ENCODE measurements at places on chromosomes 7 and 10.

DNA sequence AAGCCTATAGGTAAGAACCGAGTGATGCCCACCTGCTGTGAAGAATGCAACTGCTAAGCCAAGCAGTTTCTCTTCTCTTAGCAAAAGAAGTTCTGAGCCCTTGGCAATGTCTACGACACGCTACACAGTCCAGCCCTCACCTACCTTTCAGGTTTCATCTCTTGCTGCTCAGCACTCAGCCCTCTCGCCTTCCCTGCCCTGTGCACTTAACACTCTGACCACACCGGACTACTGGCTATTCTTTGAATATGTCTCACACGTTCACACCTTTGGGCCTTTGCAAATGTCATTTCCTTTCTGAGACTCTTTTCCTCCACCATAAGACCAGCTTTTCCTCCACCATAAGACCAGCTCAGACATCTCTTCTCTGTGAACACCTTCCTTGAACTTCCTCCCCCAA lies 67.0 kb upstream of the ITGB1 start:
- DNase-seq: no peak

- DNase-seq: no peak
Measured at GRCh38 chr10:124364674-124365073, 54.0 kb downstream of the OAT start.

- peak; percentile 55 for DNase-seq
Measured at GRCh38 chr7:69597278-69598076, 798 bp upstream of the AUTS2 start.

GRCh38 chr10:74103560-74104258 lies 46.9 kb downstream of the AP3M1 start:
- no peak for DNase-seq

GRCh38 chr10:80545258-80545881 lies 7.7 kb downstream of the SH2D4B start:
- DNase-seq: no peak

DNA sequence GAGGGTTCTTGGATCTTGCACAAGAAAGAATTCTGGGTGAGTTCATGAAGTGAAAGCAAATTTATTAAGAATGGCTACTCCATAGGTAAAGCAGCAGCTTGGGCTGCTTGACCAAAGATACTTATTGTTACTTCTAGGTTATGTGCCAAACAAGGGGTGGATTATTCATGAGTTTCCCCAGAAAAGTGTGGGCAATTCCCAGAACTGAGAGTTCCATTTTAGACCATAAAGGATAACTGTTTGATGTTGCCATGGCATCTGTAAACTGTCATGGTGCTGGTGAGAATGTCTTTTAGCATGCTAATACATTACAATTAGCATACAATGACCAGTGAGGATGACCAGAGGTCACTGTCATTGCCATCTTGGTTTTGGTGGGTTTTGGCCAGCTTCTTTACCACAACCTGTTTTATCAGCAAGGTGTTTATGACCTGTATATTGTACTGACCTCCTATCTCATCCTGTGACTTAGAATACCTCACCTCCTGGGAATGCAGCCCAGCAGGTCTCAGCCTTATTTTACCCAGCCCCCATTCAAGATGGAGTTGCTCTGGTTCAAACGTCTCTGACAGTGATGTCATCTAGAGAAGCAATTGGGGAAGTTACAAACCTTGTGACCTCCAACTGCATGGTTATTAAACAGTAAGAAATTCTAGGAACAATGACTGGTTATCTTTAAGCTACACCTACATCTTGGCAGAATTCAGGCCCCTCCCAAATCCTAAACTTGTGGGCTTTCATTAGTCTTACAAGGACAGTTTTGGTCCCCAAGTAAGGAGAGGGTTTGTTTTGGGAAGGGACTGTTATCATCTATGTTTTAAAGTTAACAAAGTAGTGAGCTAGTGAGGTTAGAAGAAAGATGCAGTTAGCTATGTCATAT lies 48.0 kb upstream of the INHBA start:
- no peak for DNase-seq

DNA sequence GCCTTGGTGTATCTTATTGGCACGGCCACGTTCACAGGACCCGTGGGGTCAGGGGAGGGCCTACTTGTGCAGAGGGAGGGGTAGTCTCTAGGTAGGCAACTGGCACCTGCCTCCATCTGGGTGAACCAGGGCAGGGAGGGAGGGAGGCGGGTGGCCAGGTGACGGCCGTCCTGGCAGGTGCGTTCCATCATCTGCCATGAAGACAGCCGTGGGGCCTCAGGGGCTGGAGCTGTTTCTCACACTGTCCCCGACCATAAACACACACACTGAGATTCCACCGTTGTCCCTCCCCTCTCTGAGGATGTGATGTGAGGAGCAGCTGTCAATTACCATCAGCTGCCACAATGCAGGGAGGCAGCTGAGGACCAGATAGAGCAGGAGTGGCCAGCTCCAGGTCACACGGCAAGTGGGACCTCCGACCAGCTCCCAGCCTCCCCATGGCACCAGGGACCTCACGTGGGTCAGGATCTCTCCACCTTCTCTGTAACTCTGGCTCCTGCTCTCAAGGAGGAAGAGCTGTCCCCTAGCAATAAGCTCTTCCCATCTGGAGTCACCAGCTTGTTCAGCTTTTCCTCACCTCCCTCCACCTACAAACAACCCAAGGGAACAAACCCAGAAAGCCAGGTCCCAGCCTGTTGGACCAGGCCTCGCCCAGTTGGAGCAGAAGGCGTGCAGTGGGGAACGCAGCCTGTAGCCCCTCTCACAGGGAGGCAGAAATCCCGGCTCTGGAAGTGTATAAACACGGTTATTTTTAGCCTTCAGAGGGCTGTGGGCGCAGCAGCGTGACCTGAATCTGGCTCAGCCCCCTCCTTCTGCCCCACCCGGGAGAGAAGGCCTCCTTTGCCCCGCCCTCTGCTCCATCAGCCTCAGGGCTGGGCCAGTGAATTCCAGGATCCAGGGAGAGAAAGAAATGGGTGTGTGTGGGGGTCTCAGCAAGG lies 33.1 kb downstream of the ZMIZ1 start:
- no peak for DNase-seq

DNA sequence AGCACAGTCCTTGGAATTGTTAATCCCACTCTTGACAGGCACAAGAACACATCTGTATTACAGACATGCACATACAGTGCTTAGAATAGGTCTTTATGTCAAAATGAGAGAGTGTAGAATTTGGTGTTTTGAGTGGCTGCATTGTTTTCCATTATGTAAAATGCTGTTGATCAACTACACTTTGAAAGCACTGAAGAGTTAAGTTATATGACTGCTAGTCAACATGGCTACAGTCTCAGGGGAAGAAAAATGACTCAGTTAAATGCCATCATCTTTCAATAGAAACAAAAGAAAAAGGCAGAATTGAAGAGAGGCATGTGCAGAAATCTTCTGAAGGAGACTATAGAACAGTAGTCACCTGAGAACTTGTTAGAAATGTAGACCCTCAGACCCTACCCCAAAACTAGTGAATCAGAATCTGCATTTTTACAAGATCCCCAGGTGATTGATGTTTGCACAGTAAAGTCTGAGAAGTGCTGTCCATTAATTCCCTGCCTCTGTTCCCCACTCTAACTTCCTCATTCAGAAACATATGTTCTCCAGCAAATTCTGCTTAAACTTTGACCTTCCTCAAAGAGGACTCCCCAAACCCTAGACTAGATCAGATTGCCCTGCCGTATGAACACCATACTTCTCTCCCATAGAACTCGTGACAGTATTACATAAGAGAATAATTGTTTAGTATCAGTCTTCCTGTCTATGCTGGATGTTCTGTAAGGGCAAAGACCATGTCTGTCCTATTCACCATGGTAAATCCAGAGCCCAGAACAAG lies 16.0 kb downstream of the SND1 start:
- DNase-seq: no peak

DNA sequence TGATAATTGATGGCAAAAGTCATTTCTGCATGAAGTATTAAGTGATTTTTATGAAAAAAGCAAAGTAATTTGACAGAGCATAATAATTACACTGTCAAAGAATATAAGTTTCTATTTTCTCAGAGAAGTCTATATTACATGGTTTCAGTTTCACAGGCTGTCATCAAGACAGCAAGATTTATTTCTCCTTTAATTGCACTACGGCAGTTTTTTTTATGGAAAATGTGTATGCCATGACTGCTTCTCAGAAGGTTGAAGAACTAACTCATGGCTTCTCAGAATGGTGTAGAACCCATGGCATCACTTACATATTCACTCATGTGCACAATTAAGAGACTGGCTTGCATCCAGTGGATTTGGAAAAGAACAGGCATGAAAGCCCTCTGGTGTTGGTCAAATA lies 870.3 kb upstream of the SORCS1 start:
- DNase-seq: no peak

DNA sequence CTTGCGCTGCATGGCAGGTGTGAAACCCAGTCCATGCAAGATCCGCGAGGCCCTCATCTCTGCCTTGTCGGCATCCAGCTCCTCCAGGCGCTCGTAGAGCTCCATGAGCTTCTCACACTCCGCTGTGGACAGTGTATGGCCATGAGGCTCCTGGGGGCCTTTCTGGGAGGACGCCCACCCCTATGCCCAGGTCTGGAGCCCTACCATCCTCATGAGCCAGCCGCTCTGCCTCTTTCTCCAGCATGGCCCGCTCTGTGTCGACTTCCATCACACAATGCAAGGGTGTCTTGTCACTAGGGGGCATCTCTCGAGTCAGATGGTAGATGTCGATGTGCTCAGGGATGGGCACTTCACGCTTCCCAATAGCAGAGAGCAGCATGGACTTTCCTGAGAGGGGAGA lies 3.3 kb downstream of the ABCF2 start:
- no peak for DNase-seq

DNA sequence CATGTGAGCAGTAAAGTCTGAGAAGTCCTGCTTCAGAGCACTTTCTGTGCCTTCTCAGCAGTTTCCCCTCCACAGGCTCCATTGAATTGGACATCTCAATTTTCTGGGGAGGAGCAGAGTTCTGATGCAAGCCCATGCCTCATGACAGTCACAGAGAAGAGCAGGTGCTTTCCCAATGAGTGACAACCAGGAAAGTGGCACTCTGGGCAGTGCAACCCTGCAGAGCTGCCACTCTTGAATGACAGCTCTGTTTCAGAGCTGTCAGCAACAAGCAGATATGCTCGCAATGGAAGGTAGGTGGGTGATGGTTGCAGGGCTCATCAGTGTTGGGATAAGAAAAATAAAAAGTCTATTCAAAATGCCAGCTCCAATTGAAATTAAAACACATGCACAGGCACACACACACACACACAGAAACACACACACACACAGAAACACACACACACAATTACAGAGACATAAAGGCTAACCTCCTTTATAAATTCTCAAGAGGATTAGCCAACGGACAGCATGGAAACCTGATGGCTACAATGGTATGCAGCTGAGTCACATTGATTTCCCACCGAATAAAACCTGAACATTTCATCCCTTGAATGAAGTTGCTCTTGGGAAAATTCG lies 50.5 kb downstream of the C10orf67 start:
- DNase-seq: no peak

- DNase-seq: no peak
Measured at GRCh38 chr10:72702868-72703581, 11.1 kb downstream of the MCU start.

GRCh38 chr7:73449422-73449821 lies 15.8 kb downstream of the FZD9 start:
- DNase-seq: no peak
